ENCODE measurements at places on chromosomes 4 and X. TPM values are rescaled to one million over a fixed set of nuclear protein-coding genes. Genes with fewer than 3 reads are reported as not detected.

ZMAT1 gene
- 3.6 TPM for polyA plus RNA-seq

TCEAL5 gene
- not detected for polyA plus RNA-seq

GPR50 gene
- polyA plus RNA-seq, result not detected

UGT2B11 gene
- polyA plus RNA-seq, result not detected

RASGEF1B gene
- 10.6 TPM for polyA plus RNA-seq

MGARP gene
- polyA plus RNA-seq, result not detected

SSX3 gene
- polyA plus RNA-seq, result not detected

RHOXF1 gene
- not detected for polyA plus RNA-seq

ARSJ gene
- polyA plus RNA-seq, result 0.46 TPM

PHKA1 gene
- 2.0 TPM for polyA plus RNA-seq

CCSER1 gene
- 3.7 TPM for polyA plus RNA-seq

FHL1 gene
- polyA plus RNA-seq, result 73.3 TPM

PDHA2 gene
- not detected for polyA plus RNA-seq

FHIP1A gene
- 1.8 TPM for polyA plus RNA-seq

MAGEA1 gene
- polyA plus RNA-seq, result not detected

HPGD gene
- 249 TPM for polyA plus RNA-seq

ADH7 gene
- 0.03 TPM for polyA plus RNA-seq

TMEM144 gene
- polyA plus RNA-seq, result 7.9 TPM

GAGE13 gene
- not detected for polyA plus RNA-seq

TRIM61 gene
- polyA plus RNA-seq, result not detected

SLC7A11 gene
- 2.8 TPM for polyA plus RNA-seq

ARHGEF9 gene
- polyA plus RNA-seq, result 14.7 TPM

STK32B gene
- 3.0 TPM for polyA plus RNA-seq

SORCS2 gene
- polyA plus RNA-seq, result not detected

CFAP47 gene
- not detected for polyA plus RNA-seq

MED12 gene
- 17.4 TPM for polyA plus RNA-seq

RIBC1 gene
- 0.92 TPM for polyA plus RNA-seq

CENPVL2 gene
- polyA plus RNA-seq, result not detected

RAB33A gene
- 3.8 TPM for polyA plus RNA-seq

GAGE2A gene
- polyA plus RNA-seq, result not detected

C4orf54 gene
- polyA plus RNA-seq, result not detected

ATP2B3 gene
- polyA plus RNA-seq, result not detected

CITED1 gene
- 2.4 TPM for polyA plus RNA-seq

GAGE12E gene
- not detected for polyA plus RNA-seq

VCX3B gene
- polyA plus RNA-seq, result not detected

RTL5 gene
- 1.8 TPM for polyA plus RNA-seq

SHROOM3 gene
- polyA plus RNA-seq, result 63.6 TPM

PABPC1L2A gene
- not detected for polyA plus RNA-seq

PWWP3B gene
- polyA plus RNA-seq, result 0.10 TPM

CT45A2 gene
- not detected for polyA plus RNA-seq

FOXP3 gene
- not detected for polyA plus RNA-seq
